ENCODE measurements at places on chromosomes 7 and 10.

DNA sequence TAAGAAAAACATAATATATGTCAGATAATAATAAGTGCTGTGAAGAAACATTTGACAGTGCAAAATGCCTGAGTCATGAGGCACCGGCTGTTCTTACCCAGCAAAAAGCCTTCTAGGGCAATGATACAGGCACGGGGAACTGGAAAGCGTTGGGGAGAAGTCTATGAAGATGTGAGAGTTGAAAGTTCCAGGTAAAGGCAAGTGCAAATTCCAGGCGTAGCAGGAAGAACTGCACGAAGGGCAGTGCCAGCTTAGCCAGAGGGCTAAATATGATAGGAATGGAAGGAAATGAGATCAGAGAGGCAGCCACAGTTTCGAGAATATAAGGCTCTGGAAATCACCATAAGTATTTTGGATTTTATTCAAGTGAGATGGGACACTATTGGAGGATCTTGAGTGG lies 87.0 kb downstream of the IPMK start:
- DNase-seq, result no peak

GRCh38 chr7:29196971-29197595 lies 2.5 kb downstream of the CHN2 start:
- DNase-seq, result no peak

GRCh38 chr7:13036256-13036780 lies 348.9 kb downstream of the ARL4A start:
- no peak for DNase-seq

DNA sequence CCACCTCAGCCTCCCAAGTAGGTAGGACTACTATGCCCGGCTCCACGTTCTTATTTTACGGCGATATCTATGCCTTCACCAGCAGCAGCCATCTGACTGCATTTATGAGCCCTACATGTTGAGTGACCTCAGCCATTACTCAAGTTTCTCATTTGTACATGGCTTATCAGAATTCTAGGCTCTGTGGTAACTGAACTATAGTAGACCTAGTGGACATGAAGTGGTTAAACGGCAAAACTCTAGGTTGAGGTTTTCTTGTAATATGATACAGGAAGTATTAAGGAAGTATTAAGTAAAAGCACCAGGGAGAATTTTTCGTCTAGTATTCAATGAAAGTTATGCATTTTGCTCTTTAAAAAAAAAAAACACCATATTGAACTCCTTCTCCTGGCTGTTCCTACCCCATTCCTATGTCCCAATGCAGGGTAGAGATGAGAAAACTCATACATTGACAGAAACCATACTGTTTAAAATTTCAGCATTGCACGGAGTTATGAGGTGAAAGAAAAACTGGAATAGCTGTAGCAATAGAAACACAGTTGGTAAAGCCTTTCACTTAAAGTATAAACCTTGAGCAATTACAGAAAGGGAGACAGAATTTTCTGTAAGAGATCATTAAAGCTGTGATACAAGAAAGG lies 39.8 kb upstream of the EPC1 start:
- no peak for DNase-seq

DNA sequence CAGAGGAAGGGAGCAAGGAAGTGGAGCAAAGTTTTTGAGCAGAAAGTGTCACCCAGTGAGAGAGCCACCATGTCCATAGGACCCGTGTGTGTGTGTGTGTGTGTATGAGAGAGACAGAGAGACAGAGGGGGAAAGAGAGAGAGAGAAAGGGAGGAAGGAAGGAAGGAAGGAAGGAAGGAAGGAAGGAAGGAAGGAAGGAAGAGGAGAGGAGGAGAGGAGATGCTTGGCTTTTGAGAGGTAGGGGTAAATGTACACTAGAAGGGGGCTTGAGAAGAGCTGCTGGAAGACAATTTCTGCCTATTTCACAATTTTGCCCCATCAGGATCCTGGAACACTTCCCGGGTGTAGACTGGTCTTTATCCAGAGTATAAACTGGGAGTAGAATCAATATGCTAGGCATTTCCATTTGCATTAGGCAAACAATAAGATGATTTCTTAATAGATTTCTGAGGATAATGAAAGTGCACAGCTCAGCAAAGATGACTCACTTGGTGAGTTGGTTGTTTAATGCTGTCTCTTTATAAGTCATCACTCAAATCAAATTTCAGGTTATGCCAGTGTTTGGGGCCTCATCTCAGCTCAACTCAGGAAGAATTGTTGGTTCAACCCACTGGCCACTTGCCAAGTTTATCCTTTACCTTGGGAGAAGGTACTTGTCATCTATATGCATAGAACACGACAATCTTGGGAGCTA lies 70.0 kb upstream of the FAM13C start:
- DNase-seq, result no peak

DNA sequence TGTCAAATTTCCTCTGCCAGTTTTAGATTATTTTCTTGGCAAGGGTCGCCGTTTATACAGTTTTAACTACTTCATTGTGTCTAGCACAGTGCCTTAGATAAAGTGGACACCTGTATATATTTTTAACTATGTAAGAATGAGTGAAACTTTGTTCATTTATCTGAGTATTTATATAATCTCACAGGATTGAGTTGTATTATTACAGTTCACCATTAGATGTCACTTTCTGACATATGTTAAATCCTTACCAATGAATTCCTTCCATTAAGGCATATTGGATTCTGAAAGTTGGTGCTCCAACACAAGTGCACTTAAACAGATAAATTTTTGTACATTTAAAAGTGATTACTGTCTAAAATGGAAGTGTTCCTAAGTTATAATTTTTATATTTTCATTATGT lies 43.0 kb downstream of the ZMYND11 start:
- DNase-seq, result no peak

DNA sequence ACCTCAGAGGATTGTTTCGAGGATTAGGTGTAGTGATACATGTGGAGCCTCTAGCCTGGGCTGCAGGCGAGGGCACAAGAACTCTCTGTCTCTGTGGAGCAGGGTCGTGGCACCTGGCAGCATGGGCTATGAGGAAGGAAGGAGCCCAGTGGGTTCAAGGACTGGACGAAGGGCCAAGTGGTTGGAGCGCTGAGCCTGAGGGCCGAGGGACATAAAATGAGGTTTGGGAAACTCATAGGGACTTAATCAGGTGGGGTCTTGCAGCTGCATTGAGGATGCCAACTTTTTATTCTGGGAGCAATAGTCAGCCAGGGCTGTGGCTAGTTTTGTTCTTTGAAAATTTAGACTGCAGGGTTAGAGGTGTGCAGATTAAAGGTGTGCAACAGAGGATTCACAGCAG lies 33.0 kb upstream of the ZNF32 start:
- no peak for DNase-seq

DNA sequence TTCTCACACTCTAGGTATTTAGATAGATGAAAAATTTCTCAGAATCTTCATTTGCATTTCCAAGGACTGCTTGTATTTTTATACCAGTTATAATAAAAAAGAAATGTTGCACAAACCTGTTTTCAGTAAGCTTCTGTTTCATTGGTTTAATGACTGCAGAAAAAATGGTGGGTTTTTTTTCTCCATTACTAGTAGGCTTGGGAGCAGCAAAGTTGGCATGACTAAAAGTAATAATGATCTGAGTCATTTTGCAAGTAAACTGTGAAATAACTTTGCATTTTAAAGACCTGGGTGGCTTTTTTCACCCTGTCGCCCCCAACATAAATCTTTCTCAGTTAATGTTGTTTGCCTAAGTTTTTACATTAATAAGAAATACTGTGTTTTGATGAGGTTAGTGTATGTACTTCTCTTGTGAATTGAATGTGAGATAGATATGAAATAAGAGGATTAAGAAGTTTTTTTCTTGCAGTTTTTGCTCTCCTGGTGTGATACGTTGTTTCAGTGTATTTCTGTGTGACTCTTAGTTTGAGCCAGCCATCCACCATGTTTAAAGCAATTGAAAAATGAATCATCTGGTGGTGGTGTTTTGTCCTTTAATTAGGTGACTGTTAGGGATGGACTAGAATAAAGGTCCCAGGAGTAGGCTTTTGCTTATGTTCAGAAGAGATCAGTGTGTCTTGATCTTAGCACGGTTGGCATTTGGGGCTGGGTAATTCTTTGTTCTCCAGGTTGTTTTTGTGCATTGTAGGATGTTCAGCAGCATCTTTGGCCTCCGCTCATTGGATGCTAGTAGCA lies 1.8 kb downstream of the GNAI1 start:
- DNase-seq, result no peak

DNA sequence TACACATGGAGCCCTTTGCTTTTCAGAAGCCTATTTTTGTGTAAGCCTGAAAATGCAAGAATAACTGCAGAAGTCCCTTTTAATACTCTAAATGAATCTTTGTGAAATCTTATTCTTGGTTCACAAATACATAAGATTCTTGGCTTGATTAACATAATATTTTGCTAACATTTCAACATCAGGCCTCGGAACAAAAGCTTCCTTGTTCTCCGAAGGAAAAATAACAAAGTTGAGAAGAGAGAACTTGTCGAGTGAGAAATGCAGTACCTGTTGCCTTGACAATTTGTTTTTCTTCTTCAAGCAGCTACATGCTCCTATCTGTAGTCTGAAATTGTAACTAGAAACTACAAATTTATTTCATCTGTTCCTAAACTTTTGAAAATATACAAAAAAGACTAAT lies 8.5 kb downstream of the NT5C2 start:
- DNase-seq, result no peak

DNA sequence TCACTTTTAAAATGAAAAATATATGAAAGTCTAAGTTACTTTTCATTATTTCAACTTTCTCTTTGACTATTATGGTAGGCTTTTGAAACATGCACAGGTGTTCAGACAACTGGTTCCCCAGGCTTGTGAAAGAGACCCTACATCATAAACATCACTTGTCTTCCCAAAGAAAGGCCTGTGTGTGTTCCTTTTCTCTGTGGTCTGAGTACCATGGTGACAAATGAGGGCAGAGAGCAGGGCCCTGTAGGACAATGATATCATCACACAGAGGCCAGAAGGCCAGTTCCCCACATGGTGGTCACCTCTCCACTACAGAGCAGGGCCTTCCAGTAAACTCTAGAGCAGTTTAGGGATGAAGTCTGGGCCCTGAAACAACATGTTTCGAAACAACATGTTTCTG lies 288.8 kb downstream of the USP6NL start:
- no peak for DNase-seq

- no peak for DNase-seq
These were observed 19.7 kb downstream of the DNAJC12 start for GRCh38 chr10:67818323-67818722.

DNA sequence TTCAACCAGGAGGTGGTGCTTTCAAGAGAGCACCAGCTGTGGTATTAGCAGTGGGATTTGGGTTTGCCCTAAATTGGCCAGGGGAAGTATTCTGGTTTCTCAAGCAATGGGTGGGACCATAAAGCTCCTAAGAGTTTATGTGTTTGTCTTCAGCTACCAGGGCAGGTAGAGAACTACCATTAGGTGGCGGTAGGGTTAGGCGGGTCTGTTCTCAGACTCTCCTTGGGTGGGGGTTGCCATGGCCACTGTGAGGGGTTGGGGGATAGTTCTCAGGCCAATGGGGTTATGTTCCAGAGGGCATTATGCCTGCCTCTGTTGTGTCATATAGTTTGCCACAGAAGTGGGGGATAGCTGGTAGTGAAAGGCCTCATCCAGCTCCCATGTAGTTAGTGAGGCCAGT lies 47.7 kb upstream of the BICC1 start:
- no peak for DNase-seq

DNA sequence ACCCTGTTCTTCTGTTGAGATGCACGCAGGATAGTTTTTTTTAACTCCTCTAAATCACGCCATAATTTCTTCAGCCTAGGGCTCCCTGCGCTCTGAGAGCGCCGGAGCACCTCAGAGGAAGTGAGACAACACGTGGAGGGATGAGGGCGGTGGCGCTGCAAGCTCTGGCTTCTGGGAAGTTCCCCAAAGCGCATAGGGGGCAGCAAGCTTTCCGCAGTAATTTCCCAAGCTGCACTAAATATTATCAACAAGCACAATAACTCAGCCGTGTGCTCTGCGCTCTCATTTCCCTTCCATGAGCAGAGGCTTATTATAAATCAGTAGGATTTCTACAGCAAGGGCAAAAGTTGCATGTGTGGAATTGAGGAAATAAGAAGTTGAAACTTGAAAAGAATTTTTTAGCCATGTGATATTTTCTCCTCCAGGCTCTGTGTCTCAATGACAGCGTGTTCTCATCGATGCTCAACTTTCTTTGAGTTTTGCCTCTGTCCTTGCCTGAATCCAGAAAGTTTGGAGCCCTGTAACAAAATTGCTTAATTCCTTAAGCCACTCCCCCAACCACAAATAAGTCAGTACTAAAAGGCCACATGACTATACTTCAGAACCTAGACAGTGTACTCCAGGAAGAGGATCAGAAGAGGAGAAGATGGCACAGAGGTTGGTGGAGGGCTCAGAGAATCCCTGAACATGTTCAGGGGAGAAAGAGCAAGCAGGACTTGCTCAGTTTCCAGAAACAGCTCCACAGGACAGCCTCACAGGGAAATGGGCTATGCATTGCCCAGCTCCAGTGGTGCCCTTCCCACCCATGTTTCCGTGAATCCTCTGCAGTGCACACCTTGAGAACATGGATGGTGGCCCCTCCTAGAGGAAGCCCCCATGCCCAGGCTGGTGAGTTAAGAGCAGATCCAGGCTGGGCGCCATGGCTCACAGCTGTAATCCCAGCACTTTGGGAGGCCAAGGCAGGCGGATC lies 221.5 kb upstream of the GHITM start:
- no peak for DNase-seq
